Breast epithelium (tissue), 4 donors: ENCODE measurements at places on chromosomes 3 and 15. TPM values are rescaled to one million over a fixed set of nuclear protein-coding genes. Genes with fewer than 3 reads are reported as not detected.
A peak's percentile ranks its signal among the peaks of the same experiment; 100 is the strongest.

The GRM7 gene
- 1.1 TPM for total RNA-seq

DNA sequence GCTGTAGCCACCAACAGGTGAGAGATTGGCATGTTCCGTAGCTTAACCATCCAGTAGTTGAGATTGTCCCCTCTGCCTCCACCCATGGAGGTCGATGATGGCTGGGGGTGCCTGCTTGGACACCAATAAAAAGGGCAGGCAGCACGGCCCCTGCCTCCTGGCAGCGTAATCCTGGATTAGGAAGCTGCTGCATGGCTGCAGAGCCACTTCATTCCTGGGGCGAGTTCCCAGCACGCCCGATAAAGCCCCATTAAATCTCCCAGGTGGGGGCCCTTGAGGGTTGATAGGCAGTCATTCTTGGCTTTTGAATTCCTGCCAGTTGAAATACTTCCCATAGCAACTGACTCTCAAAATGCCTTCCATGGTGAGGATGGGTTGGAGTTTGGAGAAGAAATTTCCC, 67.8 kb downstream of the PLXNA1 start:
- DNase-seq = no peak

The BUB1B gene
- total RNA-seq = 0.33 TPM

GRCh38 chr3:38009807-38010591, 19.4 kb downstream of the VILL start:
- no peak for DNase-seq

GRCh38 chr15:80695099-80695910, at the start of gene ABHD17C:
TSS of gene ABHD17C (plus strand) at chr15:80695310. CDS start at chr15:80695430, 120 bp downstream.
- DNase-seq = peak; percentile 61

The LMAN1L gene
- not detected for total RNA-seq

The SOX14 gene
- not detected for total RNA-seq

The FAM81A gene
- 2.3 TPM for total RNA-seq

DNA sequence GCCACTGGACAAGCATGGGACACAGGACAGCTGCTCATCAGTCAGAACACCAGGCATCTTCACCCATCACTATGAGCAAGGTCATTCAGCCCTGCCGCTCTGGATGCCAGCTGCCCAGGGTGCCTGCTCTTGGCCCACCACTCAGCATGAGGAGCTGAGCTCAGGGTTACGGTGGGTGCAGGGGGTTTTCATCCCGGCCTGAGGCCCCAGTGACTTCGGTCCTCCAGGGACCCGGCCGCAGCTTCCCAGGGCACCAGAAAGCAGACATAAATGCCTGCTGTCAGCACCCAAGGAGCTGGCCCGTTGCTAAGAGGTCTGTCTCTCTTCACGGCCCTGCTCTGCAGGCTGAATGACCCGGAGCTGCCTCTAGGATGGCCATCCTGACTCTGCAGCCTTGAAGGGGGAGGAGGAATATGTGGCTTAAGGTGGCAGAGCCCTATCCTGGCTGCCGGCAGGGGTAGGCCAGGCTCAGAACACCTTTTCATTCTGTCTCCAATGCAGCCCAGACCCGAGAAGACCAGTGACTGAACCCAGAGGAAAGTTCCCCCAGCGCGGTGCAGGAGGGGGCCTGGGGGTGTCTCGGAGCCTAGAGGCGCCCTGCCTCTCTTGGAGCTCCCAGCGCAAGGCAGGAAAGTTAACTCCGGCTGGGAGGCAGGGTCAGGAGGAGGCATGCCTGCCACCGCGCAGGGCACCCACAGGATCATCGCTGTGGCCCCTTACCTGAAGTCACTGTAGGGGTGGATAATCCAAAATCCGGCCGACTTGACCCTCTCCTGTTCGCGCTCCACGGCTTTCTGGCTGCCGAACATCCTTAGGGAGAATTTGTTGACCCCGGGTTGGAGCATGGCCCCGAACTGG, 1.8 kb downstream of the HCN4 start:
- no peak for DNase-seq

GRCh38 chr3:161854232-161854771, 357.7 kb downstream of the OTOL1 start:
- no peak for DNase-seq

DNA sequence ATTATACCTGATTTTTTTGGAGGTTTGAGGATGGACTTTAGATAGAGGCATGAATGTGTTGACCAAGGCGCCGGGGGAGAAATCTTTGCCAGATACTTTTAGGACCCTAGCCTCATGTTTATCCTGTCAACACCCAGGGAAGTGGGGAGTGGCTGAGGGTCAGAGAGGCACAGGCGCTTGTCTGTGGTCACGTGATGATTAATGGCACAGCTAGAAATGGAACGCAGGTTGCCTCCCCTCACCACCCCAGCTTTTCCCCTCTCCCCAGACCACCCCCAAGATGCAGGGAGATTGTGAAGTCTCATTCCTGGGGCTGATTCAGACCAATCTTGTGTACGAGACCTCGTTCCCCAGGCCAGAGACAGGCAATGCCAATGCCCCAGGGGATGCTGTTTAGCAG, 218.4 kb upstream of the LINGO1 start:
- no peak for DNase-seq

- no peak for DNase-seq
Observed at GRCh38 chr3:121649645-121650044, 11.1 kb downstream of the HCLS1 start.

- no peak for DNase-seq
Observed at GRCh38 chr3:18398448-18398847, 26.7 kb downstream of the SATB1 start.

DNA sequence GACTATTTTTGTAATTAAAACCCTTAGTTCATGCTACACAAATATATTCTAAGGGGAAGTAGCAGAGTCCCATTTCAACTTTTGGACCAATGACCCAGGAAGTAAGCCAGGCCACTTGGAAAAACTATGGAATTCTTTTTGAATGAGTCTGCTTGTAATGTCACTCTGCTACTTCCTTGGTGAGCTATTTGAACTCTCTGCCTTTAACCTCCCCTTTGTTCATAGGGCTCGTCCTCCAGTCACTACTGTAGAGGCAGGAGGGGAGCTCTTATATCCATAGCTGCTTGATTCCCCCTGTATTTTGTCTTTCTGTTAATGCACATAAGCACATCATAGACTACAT, 119.6 kb downstream of the UACA start:
- DNase-seq = no peak

The LARP6 gene
- 40.0 TPM for total RNA-seq

DNA sequence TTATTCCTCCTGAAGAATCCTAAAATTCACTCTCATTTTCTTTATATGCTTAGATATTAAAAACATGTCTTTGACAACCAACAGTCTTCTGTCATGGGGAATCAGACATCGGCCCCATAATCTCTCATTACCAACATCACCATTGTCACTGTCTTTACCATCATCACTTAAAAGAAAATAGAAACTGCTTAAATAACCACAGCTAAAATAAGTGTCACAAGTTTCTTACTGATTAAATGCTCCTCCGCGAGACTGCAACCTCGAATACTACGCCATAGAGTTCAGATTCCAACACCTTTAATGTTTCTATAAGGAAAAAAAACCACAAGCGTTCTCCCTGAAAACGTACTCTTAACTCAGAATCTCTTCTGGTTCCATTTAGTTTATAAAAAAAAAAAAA, 977.5 kb upstream of the CFAP20DC start:
- no peak for DNase-seq

The SEMA6D gene
- total RNA-seq = 22.8 TPM

- no peak for DNase-seq
Observed at GRCh38 chr3:127867986-127868385, 45.7 kb upstream of the MGLL start.

The CTXND1 gene
- total RNA-seq = not detected

DNA sequence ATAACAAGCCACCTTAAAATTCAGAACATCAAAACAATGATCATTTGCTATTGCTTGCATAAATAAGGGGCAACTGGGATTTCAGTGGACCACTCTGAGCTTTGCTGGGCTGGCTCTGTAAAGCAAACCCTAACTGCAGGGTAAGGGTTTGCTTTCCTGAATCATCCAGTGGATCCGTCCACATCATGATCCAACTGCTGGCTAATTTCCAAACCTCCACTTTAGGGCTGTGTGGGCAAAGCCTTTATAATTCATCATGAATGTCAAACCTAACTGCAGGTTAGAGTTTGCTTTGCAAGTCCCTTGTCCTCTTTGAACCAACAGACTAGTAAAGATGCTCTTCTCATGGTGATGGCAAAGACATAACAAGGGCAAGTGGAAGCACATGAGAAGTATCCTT, 76.1 kb downstream of the SYNPR start:
- DNase-seq = no peak

DNA sequence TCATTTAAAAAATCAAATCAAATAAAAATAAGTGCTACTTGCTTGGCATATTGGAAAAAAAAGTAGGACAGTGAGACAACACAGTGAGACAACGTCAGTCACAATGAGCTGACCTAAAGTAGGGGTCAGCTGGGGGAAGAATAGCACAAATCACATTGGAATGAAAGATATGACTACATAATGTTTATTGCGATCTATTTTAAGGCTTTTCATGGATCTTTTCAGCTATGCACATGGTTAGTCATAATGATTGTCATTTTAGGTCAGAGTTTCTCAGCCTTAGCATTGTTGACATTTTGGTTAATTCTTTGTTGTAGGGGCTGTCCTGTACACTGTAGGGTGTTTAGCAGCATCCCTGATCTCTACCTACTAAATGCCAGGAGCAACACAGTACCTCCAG, 44.5 kb downstream of the CMSS1 start:
- DNase-seq = no peak

DNA sequence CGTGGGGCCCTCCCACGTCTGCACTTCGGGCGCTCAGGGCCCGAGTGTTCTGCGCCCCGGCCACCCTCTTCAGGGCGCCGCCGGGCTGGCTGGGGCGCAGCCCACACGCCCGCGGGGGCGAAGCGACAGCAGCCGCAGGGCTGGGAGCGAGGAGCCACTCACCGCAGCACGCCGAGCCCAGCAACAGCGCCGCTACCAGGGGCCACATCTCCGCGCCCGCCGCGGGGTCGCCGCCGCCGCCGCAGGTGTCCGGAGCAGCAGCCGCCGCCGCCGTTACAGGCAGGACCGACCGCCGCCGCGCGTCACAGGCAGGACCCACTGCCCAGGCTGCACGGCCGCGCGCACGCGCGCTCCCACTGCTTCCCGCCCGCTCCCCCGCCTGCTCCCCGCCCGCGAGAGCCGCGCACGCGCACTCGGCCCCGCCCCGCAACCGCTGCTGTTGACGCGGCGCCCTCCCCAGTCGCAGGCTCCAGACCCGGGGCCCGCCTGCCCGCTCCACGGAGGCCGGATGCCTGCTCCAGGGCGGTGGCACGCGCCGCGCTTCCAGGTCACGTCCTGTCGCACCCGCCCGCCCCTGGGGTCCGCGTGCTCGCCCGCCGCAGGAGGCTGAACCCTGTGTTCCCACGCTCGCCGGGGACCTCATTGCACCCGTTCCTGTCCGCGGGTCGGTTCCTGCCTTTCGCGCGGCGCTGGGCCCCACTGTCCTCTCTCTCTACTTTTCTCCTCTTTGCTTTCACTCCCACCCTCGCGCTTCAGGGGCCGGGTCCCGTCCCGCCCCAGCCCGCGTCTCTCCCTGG, at the start of gene CD47:
Gene CD47, minus strand, starts transcription at position 331 of the 797 bp plus-strand sequence. Its CDS starts 123 bp downstream, at position 208.
- DNase-seq = peak; percentile 91

DNA sequence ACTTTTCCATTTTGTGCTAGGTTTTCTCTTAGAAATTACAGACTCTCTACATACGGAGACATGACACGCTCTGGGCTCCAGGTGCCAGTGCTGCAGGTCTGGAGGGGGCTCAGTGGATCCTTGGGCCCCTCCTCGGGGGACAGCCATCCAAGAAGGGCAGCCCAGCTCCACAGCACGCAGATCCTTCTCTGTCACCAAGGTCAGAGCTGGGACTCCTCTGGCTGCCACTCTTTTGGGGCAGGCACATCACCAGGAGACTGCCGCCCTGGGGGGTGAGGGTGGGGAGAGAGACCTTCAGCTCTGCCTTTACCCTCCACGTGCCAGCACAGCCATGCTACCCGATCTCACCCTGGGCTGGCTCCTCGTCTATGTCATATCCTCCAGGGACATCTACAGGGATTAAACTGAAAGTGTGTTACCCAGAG, 65.6 kb downstream of the ATP10A start:
- DNase-seq = no peak

DNA sequence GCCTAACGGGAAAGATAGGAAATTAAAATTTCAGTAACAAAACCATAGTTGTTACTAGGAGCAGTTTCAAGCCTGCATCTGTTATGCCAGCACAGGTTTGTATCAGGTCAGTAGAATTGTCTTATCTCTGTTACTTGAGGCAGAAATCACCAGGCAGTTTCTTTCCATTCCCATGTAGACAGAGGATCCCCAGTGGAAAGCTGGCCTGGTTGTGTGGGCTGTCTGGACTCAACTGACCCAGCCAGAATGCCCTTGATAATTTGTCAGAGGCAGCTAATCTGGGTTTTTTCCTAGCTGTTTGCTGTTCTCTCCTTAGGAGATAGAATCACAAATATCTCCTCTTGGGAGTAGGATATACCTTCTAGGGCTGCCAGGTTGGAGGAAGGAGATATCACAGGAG, 1044.7 kb downstream of the IGSF11 start:
- DNase-seq = no peak

DNA sequence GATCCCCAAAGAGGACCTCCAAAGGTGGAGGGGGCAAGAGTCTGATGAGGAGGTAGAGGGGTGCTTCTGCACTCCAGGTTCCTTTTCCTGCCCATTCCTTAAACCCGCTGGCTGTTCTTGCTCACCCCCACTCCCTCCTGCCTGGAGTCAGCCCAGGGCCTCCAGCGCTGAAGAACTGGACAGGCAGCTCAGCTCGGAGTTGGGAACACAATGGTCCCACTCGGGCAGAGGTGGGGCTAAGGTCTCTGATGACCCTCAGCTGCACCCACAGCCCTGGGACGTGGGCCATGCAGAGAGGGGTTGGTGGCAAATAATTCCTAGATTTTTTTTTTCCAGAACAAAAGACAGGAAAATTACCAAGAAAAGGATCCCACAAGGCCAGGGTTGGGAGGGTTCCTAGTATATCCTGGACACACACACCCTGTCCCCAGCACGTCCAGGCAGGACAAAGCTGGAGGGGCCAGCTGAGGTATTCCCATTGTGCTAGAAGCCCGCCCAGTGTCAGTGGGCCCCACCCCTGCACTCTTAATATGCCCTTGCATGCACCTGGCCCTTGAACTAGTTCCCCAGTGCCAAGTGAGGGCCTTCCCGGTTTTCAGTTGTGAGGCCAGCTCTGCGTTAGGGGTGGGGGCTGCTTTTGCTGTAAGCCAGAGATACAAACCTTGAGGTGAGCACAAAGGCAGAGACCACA, 22.1 kb upstream of the IP6K2 start:
- no peak for DNase-seq

The SLC15A2 gene
- 0.98 TPM for total RNA-seq

- no peak for DNase-seq
Observed at GRCh38 chr3:44171891-44172290, 69.8 kb upstream of the TOPAZ1 start.

DNA sequence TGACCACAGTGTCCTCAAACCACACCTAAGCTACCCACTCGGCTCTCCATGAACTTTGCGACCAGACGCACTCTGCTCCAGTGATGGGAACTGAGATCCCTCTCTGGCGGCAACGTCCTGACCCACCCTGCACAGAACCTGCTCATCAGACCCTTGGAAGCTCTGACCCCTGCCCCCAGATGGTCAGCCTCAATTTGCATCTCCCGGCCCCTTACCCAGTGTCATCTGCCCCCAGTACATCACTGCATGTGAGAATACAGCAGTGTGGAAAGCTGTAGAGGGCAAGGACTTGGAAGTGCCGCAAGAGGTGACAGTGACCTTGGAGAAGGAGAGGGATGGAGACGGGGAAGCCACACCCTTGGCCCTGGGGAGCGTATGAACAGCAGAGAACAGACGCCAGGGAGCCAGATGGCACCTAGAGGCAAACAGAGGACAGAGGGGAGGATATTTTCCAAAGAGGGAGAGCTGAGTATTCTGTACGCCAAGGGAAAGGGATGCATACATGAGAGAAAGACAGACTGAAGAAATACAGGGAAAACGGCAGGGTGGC, 192.0 kb downstream of the XXYLT1 start:
- no peak for DNase-seq
